ENCODE measurements at places on chromosomes 2 and 18. TPM values are rescaled to one million over a fixed set of nuclear protein-coding genes. Genes with fewer than 3 reads are reported as not detected.

DNA sequence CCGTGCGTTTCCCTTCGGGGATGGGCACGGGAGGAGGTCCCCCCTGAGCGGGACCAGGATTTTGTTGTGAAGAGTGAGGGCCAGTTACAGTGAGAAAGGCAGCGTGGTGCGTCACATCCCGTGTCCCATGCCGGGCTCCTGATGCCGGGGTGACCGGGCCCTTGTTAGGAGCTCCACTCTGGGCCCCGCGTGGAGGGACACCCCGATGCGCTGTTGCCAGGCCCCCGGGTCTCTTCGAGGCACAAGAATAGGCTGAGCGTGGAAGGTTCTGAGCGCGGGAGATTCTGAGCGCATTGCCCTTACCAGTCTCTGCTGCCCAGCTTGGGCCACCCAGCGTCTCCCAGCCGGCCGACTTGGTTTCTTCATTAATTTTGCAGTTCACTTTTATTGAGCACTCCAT, 17.6 kb downstream of the CTDP1 start:
- peaks cover 46% of the 10 kb centered on the region for H3K36me3 ChIP-seq
- no peak overlapping the region for H3K4me3 ChIP-seq
- H3K4me1 ChIP-seq = peaks cover 12% of the 10 kb centered on the region
- no peak overlapping the region for H3K27ac ChIP-seq

- peaks cover 16% of the 10 kb centered on the region for H3K4me1 ChIP-seq
- H3K27ac ChIP-seq = no peak overlapping the region
- H3K4me3 ChIP-seq = no peak overlapping the region
- DNase-seq = no peak
Observed at GRCh38 chr2:47309952-47310800, 92.8 kb upstream of the MSH2 start.

- peaks cover 3% of the 10 kb centered on the region for H3K4me1 ChIP-seq
- no peak overlapping the region for H3K27ac ChIP-seq
- H3K36me3 ChIP-seq = no peaks in the 10 kb centered on the region
- no peak for DNase-seq
- no peak overlapping the region for H3K4me3 ChIP-seq
- no peaks in the 10 kb centered on the region for H3K27me3 ChIP-seq
Observed at GRCh38 chr2:56086336-56086735, 97.5 kb upstream of the CCDC85A start.

DNA sequence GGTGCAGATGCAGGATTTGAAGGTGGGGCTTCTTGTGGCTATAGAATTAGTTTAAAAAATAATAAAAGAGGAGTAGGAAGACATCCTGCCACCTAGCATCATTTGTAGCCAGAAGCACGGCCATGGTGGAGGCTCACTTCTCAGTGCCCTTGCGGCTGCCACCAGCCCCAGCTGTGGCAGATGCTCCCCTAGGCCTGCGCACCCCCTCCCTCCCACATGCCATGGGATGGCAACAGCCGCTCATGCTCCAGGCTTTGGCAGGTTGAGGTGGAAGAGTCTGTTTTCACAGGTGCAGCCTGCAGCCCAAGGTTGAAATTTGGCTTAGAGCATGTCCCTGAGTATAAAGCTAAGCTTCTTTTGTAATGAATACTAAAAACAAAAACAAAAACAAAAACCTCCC, 96.4 kb downstream of the GATA6 start:
- H3K36me3 ChIP-seq = no peaks in the 10 kb centered on the region
- H3K4me3 ChIP-seq = no peak overlapping the region
- peaks cover 3% of the 10 kb centered on the region for H3K4me1 ChIP-seq
- H3K27ac ChIP-seq = no peak overlapping the region
- DNase-seq = no peak
- H3K27me3 ChIP-seq = no peaks in the 10 kb centered on the region

GRCh38 chr2:166375736-166376487, at the start of gene SCN9A:
SCN9A (minus strand) TSS chr2:166375944; CDS start chr2:166311756, 64,188 bp downstream.
- no peaks in the 10 kb centered on the region for H3K27me3 ChIP-seq
- H3K27ac ChIP-seq = peak within 1 kb of the TSS; percentile 66
- DNase-seq = peak; percentile 89
- no peaks in the 10 kb centered on the region for H3K36me3 ChIP-seq
- H3K4me3 ChIP-seq = peak within 1 kb of the TSS; percentile 92
- peaks cover 42% of the 10 kb centered on the region for H3K4me1 ChIP-seq

GRCh38 chr2:103346780-103347179, 584.9 kb downstream of the TMEM182 start:
- H3K36me3 ChIP-seq = no peaks in the 10 kb centered on the region
- H3K27me3 ChIP-seq = no peaks in the 10 kb centered on the region
- peaks cover 13% of the 10 kb centered on the region for H3K4me1 ChIP-seq

DNA sequence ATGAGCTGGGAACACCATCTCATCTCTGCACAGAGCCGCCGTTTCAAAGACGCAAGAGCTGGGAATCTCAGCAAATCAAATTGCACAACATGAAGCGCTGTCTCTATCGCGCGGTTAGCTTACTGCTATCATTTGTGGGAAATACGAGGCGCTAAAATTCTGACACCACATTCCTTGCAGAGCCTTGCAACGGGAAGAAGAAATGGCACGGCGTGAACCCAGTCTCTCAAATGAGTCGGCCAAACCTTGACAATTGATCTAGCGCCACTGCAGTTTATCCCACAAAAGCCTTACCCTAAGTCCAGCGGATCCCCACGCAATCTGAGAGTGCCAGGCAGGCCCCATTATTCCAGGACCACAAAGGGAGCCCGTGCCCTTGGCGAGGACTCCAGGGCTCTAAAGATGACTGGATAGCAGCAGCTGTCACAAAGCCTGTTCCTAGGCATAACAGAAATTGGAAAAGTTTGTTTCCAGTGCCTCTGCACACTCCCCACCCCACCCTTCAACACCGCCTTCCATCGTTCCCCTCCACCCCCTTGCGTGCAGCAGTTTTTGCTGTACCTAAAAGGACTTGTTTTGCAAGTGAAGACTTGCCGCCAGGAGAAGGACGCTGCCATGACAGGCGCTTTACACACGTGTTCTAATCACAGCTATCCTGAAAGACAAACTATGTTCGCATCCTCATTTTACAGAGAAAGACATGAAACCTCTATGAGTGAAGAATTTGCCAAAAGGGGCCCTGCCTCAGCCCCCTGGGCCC, 252.4 kb downstream of the EIPR1 start:
- no peaks in the 10 kb centered on the region for H3K27me3 ChIP-seq
- H3K27ac ChIP-seq = no peak overlapping the region
- H3K4me3 ChIP-seq = no peak overlapping the region
- no peak for DNase-seq
- peaks cover 4% of the 10 kb centered on the region for H3K4me1 ChIP-seq

DNA sequence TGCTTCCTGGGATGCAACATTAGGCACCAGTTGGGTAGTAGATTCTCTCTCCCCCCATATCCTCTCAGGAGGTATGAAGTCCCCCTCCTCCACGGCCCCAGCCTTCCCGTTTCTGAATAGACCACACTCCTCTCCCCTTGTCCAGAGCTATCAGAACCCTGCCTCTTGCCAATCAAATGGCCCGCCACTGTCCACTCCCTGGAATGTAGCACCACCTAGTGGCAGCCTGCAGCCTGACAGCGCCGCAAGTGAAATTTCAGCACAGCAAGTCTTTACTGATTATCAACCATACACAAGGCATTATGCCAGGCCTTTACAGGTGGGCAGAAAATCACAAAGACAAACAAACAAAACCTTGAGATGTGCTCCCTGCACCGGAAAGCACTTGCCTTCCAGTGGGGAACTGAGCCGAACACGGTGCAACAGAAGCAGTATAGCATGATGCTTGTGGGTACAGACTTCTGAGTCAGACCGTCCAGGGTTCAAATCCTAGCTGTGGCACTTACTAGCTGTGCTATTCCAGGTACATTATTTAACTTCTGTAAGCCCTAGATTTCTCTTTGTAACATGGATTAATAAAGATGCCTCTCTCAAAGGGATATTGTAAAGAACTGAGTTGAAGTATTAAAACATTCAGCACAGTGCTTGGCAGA, 174.0 kb downstream of the SMAD2 start:
- H3K27me3 ChIP-seq = no peaks in the 10 kb centered on the region
- H3K4me1 ChIP-seq = peaks cover 9% of the 10 kb centered on the region
- H3K36me3 ChIP-seq = no peaks in the 10 kb centered on the region
- no peak overlapping the region for H3K27ac ChIP-seq
- peak; percentile 83 for DNase-seq
- H3K4me3 ChIP-seq = no peak overlapping the region

- peak overlapping the region; percentile 65 for H3K27ac ChIP-seq
- H3K36me3 ChIP-seq = 0 out of 2 replicates have a peak, but pooled peaks cover 2% of the 10 kb centered on the region
- no peak for DNase-seq
- H3K4me3 ChIP-seq = no peak overlapping the region
- H3K4me1 ChIP-seq = peaks cover 8% of the 10 kb centered on the region
- no peaks in the 10 kb centered on the region for H3K27me3 ChIP-seq
Observed at GRCh38 chr2:55224761-55225261, 7.3 kb downstream of the CLHC1 start.

DNA sequence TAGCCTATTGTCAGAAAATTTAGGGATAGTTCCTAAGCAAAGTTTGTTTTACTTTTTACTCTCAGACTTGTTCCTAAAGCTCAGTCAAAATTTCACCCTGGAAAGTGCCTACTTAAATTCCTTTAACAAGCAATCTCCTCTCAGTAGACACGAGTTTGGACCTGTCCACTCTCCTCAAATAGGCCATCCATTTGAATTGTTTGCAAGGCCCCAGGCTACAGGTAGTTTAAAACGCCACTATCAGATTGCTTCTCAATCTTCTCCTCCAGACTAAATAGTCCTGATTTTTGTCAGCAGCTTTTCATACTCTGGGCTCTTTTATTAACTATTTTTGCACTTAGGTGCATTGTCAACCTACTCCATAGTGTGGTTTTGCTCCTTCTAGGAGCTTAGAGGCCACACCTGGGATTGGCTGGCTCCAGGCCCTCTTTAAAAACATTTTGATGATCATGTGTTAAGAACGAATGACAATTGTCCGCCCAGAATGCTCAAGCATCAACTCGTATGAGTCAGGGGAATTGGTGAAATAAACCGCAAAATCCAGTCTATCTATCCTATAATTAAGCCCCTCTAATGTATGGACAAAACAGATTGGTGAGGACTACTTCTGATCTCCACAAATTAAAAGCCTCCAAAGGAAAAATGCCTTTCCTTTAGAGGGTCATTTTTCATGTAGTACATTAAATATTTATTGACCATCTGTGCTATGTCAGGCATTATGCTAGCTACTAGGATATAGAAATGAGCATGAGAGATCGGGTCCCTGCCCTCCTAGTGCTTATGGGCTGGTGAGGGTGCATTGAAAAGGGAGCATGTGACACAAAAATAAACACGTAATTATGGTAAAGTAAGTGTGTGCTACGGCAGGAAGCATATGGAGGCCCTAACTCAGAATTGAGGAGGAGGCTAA, 333.8 kb upstream of the TNP1 start:
- H3K27me3 ChIP-seq = peaks cover 4% of the 10 kb centered on the region
- H3K27ac ChIP-seq = no peak overlapping the region
- H3K36me3 ChIP-seq = peaks cover 5% of the 10 kb centered on the region
- H3K4me1 ChIP-seq = peaks cover 6% of the 10 kb centered on the region
- no peak overlapping the region for H3K4me3 ChIP-seq

DNA sequence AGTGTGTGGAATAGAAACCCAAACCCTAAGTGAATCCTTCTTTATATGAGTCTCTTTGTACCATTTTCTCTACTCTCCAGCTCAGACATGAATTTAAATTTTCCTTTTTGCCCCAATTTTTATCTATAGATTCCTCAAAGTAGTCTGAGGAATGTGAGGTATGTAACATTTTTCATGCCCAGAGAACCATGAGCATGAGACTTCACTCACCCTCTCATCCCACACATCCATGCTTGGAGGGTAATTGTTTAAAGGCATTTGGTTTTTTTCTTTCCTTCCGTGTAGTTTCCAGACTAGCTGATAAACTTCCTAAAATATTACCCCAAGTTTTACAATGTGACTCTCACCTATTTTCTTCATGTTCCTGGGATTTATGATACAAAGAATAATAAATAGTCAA, 2056.8 kb upstream of the CELF4 start:
- no peak overlapping the region for H3K4me3 ChIP-seq
- H3K4me1 ChIP-seq = peaks cover 25% of the 10 kb centered on the region
- peaks cover 14% of the 10 kb centered on the region for H3K36me3 ChIP-seq
- H3K27me3 ChIP-seq = no peaks in the 10 kb centered on the region
- H3K27ac ChIP-seq = no peak overlapping the region

UGT1A4 gene
- total RNA-seq = not detected

CAPN14 gene
- total RNA-seq = 0.11 TPM

IL18R1 gene
- total RNA-seq = 0.25 TPM

Data from WTC11 (cell line).